ENCODE measurements at places on chromosomes 2 and 18.

DNA sequence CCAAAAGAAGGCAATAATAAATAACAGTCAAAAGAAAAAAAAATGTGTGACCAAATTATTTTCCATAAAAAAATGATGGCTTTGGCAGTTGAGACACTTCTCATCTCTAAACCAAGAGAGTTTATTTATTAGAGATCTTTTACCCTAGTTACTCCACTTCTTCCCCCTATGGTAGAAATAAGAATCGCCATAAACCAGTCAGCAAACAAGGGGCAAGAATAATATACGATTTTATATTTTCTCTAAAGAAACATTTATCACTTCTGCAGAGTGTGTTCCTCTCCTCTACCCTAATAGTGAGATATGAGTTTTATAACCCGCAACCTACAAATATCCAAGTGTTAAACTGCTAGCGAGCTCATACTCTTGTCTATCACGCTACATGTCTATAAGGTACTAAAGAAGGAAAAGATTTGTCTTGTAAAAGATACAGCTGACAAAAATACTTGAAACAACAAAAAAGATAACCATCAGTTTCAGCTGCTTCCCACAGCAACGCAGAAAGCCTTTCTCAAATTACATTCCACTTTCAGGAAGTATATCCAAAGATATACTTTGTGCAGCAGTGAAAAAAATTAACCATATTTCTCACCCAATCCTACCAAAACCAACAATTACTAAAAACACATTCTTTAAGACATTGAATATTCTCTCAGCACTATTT lies 2.3 kb downstream of the RNF103 start:
- no peak for DNase-seq

DNA sequence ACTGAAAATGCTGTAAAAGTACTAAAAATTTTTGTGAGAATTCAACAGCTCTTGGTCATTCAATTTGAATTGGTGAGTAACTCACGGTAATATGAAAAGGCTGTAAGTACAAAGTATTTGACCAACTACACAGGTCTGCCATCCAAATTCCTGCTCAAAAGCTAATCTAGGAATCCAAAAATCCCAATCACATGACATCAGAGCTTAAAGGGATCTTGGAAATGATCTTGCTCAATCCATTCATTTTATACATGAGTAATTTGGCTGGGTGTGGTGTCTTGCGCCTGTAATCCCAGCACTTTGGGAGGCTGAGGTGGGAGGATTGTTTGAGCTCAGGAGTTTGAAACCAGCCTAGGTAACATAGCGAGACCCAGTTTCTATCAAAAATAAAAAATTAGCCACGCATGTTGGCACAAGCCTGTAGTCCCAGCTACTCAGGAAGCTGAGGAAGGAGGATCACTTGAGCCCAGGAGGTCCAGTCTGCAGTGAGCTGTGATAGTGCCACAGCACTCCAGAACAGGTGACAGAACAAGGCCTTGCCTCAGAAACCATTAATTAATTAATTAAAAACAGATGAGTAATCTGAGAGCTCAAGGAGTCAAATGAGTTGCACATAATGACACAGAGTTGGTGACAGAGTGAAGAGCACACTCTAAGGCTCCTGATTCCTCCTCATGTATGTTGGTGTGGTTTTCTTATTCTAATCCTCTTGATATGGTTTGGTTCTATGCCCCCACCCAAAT lies 19.8 kb downstream of the SPIRE1 start:
- no peak for DNase-seq

GRCh38 chr2:169683425-169684134 lies 10.6 kb downstream of the CFAP210 start:
- no peak for DNase-seq

GRCh38 chr2:24317491-24317920 lies 42.8 kb downstream of the ITSN2 start:
- no peak for DNase-seq

DNA sequence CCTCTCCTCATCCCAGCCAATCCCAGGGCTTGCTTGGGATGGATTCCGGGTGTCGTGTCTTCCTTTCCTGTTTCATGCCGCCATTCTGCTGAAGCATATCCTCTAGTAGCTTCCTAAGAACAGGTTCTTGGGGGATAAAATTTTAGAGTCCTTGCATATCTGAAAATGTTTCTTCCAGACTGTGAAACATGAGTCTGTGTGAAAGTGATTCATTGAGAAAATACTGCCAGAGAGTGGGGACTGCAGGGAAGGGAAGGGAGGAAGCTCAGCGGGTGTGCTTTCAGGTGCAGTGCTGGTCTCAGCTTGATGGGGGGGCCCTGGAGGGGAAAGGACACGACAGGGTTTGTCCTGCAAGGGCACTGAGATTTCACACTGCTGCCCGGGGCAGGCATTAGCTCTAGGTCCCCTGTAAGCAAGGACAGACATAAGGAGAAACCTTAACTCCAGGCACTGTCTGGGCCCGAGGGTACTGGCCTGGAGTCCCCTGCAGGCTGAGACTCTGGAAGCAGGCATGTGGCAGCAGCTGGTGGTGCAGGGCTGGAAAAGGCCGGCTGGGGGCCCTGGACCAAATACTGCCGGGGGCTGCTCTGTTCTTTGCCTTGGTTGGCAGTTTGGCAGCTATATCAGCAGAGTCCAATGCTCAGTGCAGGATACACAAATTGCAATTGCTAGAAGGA lies 97.6 kb upstream of the HS6ST1 start:
- DNase-seq, result no peak

DNA sequence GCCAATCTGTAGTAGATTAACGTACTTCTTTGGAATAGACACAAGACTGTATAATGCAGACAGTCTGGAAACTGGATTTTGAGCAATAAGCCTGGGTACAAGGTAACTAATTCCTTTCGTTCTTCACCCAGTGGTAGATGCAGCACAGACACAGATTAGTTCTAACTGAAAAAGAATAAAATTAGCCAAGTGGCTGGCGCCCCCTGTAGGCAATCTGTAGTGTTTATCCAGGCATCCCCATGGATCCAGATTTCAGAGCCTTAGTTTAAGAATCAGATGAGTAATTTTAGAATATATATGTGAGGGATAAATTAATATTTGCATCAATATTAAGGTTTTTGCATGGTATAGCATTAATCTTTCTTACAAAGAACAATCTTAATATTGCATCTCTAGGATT lies 563.9 kb downstream of the DCC start:
- DNase-seq, result no peak

GRCh38 chr2:162545254-162545653 lies 201.3 kb downstream of the GCA start:
- no peak for DNase-seq

- DNase-seq, result no peak
Measured at GRCh38 chr18:76839086-76839794, 16.9 kb downstream of the ZNF236 start.

DNA sequence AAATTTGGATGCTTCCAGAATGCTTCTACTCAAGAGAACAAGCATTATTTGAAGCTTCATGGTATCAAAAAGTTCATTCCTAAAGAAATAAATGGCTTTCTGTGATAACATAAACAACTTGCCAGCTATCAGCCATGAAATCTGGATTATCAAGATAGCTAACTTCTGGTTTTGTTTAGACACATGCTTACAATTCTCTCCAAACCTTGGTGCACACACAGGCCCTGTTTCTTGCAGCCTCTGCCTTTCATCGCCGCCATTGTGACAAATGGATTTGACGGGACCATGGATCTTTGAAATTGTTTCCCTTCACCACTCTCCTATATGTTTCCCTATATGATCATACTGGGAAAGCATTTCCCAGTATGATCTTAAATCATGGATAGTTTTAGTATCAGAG lies 47.9 kb upstream of the CABLES1 start:
- no peak for DNase-seq

GRCh38 chr2:223865907-223866508 lies 28.6 kb upstream of the AP1S3 start:
- DNase-seq, result no peak

GRCh38 chr2:232493701-232494474 lies 6.3 kb upstream of the ECEL1 start:
- DNase-seq, result no peak

GRCh38 chr2:239298116-239298804 lies 102.6 kb downstream of the HDAC4 start:
- peak; percentile 41 for DNase-seq

GRCh38 chr18:37578886-37579513 lies 13.4 kb upstream of the CELF4 start:
- no peak for DNase-seq

GRCh38 chr2:172293952-172294351 lies 133.4 kb upstream of the ITGA6 start:
- no peak for DNase-seq

DNA sequence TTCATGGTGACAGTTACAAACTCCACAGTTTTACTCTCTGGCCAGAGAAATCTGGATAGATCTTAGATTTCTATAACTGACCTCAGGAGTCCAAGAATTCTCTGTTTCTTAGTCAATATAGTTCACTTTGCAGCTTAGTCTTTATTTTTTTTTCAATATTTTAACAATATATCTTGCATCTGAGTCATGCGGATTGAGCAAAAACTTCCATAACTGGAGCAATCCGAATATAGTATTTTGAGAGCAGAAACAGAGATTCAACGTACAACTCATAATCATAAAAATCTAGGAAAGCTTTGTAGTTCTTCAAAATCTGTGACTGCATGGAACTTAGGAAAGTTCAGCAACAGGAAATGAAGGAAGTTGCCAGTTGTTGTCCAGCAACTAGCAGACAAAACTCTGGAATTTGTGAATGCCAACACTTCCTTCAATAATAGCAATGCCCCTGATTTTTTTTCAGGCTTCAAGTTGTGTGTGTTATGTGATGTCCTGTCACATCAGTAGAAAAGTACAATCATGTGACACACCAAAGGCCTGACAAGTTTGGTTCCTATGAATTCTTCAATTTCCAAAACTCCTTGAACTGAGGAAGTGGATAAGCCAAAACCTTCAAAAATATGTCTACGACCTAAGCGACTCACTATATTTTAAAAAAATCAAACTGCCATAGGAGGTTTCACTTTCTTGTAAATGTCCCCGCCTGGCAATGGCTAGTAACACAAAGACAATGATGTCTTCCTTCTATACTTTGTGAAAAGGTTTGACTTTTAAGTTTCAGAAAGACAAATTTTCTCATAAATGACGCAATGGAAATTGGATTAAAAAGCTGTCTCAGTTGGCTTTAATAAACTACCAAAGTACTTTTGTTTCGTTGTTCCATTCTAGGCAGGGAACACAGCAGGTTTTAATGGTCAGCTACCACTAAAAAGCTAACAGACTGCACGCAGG lies 510.6 kb downstream of the ERBB4 start:
- DNase-seq, result no peak

DNA sequence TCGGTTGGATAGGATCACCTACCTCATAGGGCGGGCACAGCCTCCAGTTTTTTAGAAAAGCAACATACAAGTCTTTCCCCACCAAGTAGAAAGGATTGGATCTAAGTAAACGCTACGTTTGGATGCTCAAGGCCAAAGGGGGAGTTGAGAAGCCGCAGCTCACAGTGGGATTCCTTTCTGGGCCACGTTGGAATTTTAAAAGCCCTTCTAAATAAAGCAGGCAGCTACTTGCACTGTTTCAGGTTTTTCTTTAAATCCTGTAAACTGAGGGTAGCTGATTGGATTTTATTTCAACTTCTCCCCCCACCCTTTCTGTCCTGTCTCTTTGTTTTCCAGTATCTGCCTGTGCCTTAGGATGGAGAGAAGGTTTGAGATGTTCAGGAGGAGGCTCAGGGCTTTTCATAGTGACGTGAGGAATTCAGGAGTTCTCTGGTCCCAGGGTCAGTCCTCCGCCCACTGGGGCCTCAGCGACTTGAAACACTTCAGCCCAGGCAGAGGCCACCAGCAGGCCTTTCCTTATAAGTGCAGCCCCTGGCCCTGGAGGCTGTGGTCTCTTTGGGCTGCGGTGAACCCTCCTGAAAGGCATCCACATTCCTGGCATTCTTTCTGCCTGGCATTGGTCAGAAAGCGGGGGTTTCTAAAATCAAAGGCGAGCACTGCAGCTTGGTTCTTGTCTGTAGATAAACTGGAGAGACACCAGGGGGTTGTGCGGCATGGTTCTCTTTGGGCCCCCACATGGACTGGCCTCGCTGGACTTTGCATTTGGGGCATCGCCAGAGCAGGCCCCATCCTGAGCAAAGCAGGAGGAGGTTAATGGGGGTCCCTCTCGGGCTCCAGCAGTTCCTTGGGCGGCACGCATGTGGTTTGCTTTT lies 44.5 kb downstream of the SH3BP4 start:
- DNase-seq, result no peak

DNA sequence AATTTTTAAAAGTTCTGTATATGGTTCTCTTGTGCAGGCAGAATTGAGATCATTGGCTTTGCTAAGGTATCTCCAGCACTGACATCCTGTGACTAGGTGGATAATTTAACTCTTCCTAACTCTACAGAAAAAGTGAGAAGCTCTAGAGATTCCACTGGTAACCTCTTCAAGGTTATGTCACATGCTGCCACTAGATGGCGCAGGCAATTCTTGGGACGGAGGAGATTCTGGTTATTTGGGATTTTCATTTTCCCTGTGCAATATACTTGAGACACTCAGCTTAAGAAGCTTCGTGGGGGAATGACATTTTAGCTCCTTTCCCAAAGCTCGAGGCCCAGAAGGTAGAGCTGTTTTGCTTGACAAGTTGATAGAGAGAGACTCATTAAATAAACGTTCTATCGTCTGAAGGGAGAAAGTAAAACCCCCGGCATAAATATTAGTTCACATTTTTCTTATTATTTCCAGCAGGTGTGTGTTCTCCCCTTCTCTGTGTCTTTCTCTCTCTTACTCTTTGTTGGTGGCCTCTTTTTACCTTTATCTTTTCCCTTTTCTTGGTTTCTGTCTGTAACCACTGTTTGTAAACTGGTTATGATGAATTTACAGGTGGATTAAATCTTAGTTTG lies 26.6 kb upstream of the LANCL1 start:
- DNase-seq, result no peak

- DNase-seq, result no peak
Measured at GRCh38 chr18:77635451-77635850, 385.8 kb downstream of the GALR1 start.

DNA sequence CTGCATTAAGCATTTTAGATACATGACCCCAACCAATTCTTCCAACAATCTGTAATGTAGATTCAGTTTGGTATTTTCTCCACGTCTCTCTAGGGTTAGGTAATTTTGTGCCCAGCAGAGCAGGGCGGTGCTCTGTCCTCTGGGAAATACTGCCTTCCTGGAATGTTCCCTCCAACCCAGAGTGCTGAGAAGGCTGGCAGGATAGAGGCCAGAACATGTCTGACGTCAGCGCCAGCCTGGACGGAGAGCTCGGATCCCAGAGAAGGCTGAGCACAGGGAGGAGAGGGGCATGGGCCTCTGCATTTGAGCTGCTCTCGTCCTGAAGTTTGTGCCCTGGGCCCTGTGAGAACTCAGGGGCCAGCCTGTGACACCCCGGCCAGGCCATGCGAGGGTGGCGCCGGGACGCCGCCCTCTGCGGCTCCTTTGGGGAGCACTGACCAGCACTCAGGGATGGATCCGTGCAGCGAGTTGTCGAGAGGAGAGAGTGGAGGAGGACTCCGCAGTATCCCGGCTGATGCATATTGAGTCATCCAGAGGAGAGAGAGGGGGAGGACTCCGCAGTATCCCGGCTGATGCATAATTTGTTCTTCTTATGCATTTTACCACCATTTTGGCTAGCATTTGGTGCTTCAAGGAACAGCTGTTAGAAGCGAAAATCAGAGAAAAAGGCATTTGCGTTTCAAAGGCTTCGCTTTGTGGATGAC lies 80.0 kb upstream of the PXDN start:
- no peak for DNase-seq
